NCI-H1417 treated with DMSO at 0.1 percent for 48 hours (cell line): ENCODE measurements at places on chromosomes 12 and 14.

- no peak for DNase-seq
Measured at GRCh38 chr12:3242199-3242863, 165.2 kb downstream of the TSPAN9 start.

GRCh38 chr14:50363714-50364111 lies 33.0 kb downstream of the CDKL1 start:
- DNase-seq = no peak

- no peak for DNase-seq
Measured at GRCh38 chr12:85422762-85423161, 142.7 kb downstream of the ALX1 start.

DNA sequence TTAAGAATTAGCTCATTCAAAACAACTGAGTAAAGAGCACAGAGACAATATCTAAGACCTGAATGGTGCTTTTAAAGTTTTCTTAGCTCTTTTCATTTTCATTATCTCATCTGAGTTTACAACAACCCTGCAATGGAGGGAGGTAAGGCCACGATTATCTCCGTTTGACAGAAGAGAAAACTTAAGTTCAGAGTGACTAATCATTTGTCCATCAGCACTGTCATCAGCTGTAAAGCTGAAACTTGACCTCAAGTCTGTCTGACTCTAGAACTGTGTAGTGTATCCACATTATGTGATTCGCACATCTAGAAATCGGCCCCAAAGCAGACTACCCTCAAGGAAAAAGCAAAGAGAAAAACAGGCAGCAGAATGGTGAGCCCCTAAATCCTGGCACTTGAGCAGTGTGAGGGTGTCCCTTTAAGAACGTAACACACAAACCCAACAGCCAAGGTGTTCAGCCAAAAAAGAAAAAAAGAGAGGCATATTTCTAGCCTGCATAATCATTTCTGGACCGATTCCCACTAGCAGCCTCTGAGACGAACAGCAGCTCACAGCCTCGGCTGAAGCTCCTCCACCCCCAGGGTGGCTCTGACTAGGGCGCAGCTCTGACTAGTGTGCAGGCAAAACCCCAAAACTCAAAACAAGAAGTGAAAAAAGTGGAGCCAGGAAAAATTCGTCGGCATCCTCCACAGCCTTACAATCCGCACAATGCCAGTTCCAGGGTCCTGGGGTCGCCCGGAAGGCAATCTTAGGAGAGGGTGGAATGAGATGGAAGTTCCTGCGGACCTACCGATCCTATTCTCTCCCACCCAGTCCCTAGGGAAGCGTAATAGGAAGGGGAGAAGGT lies 1.6 kb downstream of the STXBP6 start:
- no peak for DNase-seq

- no peak for DNase-seq
Measured at GRCh38 chr12:112907415-112908157, 824 bp downstream of the OAS1 start.

DNA sequence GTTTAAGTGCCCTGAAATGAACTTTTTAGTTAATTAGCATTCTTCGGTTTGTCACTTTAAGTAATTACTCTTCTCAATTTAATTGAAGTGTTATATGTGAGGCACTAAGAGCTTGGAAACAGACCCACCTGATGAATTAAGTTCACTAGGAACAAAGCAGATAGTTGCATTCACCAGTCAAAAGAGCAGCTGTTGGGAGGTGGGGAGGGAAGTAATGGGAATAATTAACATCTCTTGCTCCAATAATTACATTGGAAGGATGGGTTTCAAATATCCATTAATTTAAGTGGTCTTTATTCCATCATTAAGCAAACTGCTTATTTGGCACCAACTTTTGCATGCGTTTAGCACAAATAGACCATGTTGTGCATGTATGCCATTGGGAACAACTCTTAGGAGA lies 667.2 kb downstream of the GALC start:
- DNase-seq = peak; percentile 92

- DNase-seq = no peak
Measured at GRCh38 chr14:93970965-93971634, 5.3 kb downstream of the ASB2 start.

GRCh38 chr12:131907379-131908091 lies 13.1 kb downstream of the ULK1 start:
- no peak for DNase-seq

GRCh38 chr12:62866451-62867082 lies 68.4 kb downstream of the PPM1H start:
- no peak for DNase-seq

DNA sequence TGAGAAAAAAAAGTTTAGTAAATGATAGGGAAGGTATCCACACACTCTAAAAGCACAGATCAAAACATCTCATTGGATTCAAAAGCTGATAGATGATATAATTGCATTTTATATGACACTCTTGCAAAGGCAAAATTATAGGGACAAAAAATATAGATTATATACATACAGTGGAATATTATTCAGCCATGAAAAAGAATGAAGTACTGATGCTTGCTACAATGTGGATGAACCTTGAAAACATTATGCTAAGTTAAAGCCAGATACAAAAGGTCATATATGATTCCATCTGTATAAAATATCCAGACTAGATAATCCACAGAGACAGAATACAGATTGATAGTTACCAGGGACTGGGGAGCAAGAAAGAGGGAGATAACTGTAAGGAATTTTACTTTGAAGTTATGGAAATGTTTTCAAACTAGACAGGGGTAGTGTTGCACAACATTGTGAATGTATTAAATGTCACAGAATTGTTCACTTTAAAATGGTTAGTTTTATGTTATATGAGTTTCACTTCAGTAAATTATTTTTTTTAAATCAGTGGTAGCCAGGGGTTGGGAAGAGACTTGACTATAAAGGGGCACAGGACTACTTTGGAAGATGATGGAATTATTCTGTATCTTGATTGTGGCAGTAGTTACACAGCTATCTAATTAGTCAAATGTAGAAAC lies 41.7 kb upstream of the CDKN3 start:
- DNase-seq = no peak
